Kidney (tissue), 22 donors: ENCODE measurements at places on chromosomes 11 and 22.

DNA sequence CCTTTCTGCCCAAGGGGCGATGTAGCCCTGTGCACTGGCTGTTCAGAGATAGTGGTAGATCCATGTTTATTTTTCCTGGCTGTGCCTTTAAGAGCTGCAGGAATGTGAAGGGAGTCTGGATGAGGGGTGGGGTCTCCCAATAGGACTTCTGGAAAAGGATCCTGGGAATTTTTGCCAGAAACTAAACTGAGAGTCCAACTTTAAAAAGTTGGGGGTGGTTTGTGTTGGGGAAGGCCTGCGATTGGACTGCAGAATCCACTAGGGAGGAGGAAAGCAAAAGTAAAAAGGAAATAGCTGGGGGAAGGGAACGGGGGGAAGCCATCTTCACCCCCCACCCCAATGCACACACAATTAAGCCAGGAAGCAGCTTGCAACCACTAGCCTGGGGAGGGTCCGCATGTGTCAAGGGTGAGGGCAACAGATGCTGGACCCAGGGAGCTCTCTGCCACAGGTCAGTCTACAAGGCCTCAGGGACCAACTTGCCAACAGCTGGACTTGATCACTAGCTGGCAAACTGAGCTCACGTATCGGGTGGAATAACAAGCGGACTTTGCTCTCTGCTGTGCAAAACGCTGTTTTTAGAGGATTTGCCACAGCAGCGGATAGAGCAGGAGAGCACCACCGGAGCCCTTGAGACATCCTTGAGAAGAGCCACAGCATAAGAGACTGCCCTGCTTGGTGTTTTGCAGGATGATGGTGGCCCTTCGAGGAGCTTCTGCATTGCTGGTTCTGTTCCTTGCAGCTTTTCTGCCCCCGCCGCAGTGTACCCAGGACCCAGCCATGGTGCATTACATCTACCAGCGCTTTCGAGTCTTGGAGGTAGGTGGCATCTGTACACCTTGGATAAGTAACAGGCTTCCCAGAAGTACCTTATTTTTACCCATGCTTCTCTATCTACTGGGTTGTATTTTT, at the start of gene OLFML1:
OLFML1 (plus strand) TSS at position 321 of the 912 bp plus-strand sequence; CDS start at position 691, 370 bp downstream.
- peak; percentile 53 for DNase-seq

- DNase-seq: no peak
These were observed 359.1 kb downstream of the KCNA4 start for GRCh38 chr11:29657709-29658108.

DNA sequence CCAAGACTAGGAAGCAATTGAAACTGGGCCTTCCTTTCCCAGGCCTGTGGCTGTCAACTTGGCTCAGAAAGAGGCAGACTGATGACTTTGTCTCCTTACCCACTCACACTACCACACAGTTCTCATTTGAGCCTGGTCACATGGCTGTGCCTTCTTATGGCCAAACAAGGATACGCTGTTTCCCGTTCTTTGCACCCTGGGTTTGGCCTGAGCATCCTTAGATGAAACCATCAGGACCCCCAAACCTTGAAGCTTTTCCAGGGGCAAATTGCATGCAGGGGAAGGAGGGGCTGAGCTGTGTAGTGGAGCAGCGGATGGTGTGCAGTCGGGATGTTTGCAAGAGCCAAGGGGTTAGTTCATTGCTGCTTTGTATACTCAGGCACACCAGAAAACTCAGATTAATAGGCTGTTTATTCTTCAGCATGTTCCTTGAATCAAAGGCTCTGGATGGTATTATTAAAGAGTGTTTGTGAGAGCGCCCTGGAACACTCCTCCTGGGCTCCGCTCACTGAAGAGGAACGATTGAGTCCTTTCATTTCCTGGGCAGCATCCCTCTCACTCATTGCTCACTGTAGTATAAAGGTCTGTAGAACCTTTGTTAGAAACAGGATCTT, 69.8 kb downstream of the ARFGAP2 start:
- DNase-seq: peak; percentile 64

GRCh38 chr11:102012946-102013345, 34.3 kb upstream of the CFAP300 start:
- no peak for DNase-seq

- DNase-seq: no peak
These were observed 14.4 kb upstream of the PPP6R3 start for GRCh38 chr11:68446046-68446725.

- no peak for DNase-seq
These were observed 385.1 kb upstream of the CCDC90B start for GRCh38 chr11:83671289-83671688.

- DNase-seq: no peak
These were observed 64.9 kb upstream of the OPCML start for GRCh38 chr11:133597236-133597635.

DNA sequence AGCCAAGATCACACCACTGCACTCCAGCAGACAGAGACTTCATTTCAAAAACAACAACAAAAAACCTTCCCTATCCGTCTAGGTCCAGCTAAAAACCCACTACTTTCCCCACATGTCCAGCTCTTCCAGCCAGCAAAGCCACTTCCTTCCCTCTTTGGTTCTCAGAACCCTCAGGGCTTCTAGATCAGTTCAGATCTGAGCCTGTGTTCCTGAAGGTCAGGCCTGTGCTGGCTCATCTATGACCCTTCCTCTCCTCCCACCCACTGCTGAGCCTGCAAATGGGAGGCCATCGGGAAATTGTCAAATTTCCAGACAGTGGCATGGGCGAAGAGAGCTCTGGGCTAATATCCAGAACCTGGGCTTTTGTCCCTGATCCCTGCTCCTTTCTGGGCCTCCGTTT, 37.8 kb downstream of the SLCO2B1 start:
- no peak for DNase-seq

- DNase-seq: no peak
These were observed 16.3 kb downstream of the NPAT start for GRCh38 chr11:108206171-108206570.

GRCh38 chr11:61293867-61294716, 1.0 kb downstream of the VWCE start:
- peak; percentile 82 for DNase-seq

- DNase-seq: no peak
These were observed 7.7 kb upstream of the OR8B12 start for GRCh38 chr11:124551189-124551588.

- DNase-seq: peak; percentile 75
These were observed 174.2 kb upstream of the DDI1 start for GRCh38 chr11:103862094-103862801.

- no peak for DNase-seq
These were observed 22.9 kb upstream of the ARHGAP8 start for GRCh38 chr22:44729391-44730021.

- DNase-seq: peak; percentile 39
These were observed 14.4 kb downstream of the CABIN1 start for GRCh38 chr22:24025475-24025874.

DNA sequence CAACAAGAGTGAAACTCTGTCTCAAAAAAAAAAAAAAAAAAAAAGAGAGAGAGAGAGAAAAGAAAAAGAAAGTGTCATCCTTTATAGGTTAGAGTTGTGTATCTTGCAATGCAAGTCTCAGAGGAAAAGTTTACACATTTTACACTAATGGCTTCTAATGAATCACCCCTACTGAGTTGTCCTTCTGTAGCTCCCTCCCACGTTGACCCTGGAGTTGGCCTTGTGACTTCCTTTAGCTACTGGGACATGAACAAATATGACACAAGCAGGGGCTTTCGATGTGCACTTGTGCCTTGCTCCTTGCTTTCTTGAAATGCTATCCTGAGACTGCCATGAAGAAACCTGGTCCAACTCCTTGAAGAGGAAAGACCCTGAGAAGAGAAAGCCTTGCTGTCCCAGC, 2.4 kb upstream of the SMCO4 start:
- no peak for DNase-seq

- DNase-seq: no peak
These were observed 50.1 kb upstream of the WNT11 start for GRCh38 chr11:76256448-76256847.

DNA sequence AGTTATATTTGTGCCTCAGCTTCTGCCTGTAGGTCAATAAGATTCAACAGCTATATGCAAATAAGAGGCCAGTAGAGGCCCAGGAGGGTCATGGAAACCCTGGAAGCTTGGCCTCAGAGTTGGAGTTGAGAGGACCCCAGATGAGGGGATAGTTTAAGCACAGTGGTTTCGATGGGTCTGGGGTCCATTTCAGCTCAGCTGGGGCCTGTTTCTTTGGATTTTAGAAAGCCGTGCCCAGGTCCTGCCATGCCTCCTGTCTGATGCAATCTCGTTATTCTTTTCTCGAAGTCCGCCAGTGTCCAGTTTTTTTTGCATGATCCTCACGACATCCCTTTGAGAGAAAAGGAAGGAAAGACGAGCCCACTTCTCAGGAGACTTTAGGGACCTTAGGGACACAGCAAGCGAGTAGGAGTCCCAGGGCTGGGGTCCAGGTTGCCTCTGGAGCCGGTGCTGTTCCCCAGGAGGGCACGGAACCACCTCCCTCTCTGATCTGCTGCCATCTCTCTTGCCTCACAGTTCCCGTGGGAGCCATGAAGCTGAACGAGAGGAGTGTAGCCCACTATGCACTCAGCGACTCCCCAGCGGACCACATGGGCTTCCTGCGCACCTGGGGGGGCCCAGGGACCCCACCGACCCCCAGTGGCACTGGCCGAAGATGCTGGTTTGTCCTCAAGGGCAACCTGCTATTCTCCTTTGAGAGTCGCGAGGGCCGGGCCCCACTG, 2.6 kb upstream of the SMDT1 start:
- DNase-seq: no peak

GRCh38 chr22:35131525-35132000, 65.6 kb downstream of the ISX start:
- DNase-seq: no peak

DNA sequence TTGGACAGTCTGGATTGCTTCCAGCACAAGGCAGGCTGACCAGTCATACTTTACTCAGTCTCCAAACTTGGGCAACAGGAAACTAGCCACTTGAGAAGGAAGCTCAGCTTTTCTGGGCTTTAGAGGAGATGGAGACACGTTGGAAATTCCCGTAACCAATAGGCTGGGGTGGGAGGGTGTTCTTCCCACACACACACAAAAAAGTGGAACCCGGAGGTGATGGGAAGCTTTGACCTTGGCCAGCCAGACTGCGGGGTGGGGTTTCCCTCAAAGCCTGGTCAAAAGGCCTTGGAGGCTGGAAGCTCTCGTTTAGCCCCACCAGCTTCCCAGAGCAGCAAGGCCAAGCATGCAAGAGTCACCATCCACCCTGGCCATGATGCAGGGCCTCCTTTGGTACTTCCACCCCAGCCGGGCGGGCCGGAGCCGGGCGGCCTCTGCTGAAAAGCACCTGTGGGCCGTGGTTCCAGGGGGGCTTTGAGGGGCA, 126.2 kb downstream of the BCR start:
- no peak for DNase-seq

GRCh38 chr11:3357302-3357701, 21.6 kb downstream of the ZNF195 start:
- DNase-seq: no peak

DNA sequence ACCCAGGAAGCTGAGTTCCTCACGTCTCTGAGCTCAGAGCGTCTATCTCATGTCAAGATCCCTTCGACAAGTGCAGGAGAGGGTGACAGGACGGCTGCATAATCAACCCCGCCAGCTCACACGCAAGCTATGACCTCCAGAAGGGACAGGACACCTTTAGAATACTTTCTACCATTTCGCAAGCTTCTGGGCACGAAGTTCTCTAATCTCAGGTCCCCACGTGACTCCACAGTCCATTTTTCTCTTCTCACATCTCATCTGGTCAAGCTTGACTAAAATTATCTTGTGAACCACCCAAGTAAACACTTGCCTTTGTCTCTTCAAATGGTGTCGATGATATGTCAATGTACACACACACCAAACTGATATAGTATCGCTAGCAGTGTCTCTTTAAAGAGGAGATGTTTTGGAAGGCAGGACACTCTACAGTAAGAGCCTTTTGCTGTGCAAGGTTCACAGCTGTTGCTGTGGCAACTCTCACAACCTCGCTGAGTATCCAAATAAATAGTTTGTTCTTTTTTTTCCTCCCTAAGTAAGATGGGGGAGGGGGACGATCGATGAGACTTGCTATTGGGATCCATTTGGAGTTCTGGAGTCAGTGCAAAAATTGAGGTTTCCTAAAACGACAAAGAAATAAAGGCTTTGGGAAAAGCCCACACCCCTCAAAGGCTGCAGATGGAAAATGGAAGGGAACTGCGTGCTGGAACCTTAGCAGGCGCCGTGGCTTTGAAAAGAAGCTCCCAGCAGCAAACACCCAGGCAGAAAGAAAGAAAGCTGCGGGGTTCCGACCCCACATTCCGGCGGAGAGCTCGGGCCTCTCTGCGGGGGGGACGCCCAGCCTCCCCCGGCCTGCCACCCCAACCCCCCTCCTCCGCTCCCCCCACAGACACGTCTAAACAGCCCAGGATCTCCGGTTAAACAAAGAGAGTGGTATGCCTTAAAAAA, 215.4 kb upstream of the UBASH3B start:
- peak; percentile 58 for DNase-seq

DNA sequence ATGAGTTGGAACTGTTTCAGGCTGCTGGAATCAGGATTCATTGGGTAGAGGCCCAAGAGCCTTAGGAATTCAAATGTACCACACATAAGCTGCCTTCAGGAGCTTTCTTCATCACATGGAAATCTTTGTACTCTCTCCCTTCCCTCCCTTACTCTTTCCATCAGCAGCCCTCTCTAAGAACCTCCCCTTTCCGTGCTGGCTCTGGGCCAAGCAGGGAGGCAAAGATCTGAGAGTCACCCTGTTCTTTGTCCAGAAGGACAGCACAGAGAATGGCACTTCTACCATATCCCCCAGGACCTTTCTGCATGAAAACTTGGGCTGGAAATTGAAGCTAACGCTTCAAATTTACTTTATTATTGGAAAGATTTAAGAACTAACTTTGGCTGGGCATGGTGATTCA, 20.7 kb upstream of the TPBGL start:
- DNase-seq: no peak

DNA sequence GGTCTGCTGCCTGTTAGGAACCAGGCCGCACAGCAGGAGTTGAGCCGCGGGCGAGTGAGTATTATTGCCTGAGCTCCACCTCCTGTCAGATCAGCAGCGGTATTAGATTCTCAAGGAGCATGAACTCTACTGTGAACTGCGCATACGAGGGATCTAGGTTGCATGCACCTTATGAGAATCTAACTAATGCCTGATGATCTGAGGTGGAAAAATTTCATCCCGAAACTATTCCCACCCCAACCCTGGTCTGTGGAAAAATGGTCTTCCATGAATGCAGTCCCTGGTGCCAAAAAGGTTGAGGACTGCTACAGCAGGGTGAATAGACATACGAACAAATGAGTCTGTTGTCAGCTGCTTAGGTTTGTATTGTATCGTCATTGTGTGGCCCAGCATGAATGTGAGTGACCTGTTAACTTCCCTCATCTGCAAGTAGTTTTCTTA, 29.8 kb downstream of the RNF141 start:
- DNase-seq: peak; percentile 10
